CD4-positive, alpha-beta T cell treated with Interferon alpha-2 for 1 hour (primary cell): ENCODE measurements at places on chromosomes 16 and 17.

DNA sequence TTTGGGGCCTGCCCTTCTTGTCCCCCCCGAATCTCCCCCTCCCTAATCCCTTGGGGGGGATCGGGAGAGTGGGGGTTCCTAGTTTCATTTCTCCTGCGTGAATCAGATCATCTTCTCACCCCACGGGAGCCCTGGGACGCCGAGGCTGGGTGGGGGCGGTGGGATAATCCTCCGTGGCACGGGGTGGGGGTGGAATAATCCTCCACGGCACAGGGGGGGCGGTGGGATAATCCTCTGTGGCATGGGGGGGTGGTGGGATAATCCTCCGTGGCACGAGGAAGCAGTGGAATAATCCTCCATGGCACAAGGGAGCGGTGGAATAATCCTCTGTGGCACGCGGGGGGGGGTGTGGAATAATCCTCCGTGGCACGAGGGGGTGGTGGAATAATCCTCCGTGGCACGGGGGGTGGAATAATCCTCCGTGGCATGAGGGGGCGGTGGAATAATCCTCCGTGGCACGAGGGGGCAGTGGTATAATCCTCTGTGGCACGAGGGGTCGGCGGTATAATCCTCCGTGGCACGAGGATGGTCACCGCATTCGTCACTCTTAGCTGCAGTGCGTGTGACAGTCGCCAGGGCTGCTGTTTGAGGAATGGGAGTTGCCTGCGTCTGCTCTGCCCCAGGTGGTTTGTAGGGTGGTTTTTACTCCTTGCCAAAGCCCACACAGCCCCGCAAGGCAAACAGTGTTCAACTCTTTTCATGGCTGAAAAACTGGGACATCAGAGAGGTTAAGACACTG lies 156.9 kb downstream of the LAT start:
- no peak for DNase-seq

DNA sequence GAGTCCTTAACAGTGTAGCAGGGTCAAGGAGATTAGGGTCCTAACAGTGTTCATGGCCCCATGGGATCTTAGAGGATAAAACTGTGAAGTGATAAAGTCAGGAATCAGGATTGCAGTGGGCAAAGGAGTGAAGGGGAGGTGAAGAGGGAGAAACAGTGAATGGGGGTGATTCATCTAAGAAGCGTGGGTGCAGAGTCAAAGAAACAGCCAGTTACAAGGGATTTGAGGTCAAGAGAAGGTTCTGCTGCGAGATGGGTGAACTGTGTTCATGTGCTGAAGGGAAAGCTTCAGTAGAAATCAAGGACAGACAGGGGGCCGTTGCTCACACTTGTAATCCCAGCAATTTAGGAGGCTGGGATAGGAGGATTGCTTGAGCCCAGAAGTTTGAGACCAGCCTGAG lies 5.9 kb downstream of the GTF3C1 start:
- no peak for DNase-seq

DNA sequence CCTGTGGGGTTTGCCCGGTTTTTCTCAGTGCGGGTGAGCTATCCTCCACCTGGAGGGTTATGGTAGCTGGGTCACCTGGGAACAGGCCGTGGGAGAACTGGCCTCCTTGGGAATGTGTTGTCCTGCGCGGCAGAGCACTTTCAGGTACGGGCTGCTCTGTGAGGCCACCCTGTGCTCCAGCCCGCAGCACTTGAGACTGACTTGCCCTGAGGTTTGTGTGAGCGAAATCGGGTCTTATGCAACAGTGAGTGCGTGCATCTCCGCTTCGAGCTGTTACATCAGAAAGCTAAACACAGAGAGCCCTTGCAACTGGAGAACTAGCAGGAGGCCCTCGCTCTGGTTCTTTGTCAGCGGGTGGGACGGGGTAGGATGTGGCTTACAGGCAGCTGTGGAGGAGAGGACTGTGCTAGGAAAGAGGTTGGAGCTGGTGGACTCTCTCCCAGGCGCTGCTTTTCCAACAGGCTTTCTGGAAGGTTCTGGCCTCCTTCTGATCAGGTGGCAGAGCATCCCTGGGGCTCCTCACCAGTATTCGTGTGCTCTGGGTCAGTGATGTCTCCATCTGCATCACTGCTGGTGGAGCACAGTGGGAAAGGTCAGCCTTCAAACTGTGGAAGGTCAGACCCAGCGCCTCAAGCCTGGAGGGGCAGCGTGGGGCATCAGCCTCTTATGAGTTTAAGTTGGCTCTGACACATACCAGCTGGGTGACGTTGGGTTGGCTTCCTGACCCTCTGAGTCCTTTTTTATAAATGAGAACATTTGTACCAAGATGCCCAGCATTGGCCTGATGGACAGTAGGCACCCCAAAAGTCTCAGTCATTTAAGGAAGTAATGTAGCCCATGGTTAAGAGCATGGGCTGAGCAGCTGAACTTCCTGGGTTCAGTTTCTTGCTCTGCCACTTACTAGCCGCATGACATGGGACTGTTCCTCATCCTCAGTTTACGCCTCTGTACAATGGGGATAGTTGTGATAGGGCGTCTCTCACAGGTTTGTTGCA lies 76.3 kb downstream of the KSR1 start:
- DNase-seq: peak; percentile 23

DNA sequence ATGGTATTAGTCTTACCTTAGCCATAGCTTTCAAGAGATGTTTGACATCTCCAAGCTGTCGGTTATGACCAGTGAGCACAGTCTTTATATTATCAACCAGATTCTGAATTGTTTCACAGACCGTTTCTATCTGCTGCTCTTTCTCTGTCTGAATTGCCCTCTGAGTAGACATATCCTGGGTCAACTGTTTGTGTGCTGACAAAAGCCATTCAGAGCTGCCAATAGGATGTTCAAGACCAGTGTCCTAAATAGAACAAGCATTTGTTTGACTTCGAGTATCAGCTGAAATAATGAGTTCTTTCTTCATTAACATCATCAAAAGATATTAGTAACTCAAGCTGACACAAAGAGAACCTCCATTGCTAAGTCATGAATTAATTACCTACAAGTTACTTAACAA lies 14.9 kb upstream of the ARL6IP1 start:
- DNase-seq: no peak

DNA sequence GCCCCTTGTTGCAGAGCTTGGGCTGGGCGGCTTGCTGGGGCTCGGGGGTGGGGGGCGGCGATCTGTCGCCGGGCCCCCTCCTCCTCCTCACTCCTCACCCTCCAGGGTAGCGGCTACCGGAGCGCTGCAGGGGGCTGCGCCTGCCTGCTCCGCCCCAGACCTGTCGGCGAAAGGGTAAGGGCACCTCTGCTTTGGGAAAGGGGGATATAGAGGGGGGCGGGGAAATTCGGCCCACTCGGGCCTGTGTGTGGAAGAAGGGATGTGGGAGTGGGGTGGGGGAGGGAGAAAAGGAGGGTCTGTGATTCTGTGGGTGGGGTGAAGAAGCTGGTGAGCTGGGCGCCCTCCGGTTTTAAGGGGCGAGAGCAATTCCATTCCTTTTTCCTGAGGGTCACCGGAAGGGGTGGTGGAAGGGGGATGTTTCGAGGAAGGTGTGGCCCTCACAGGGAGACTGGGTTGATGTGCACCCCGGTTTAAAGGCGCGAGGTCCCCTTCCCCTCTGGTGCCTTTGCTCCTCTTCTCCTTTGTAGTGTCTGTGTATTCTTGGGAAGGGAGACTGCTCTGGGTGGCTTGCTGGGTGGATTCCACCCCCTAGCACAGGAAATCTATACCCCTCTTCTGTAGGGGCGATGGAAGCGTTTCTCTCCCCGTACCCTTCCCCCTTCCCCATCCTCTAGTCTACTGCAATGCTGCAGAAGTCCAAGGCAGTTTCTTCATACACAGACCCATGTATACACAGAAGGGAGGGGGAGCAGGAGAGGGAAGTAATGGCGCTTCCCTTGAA lies 878 bp downstream of the TAOK1 start:
- peak; percentile 6 for DNase-seq

DNA sequence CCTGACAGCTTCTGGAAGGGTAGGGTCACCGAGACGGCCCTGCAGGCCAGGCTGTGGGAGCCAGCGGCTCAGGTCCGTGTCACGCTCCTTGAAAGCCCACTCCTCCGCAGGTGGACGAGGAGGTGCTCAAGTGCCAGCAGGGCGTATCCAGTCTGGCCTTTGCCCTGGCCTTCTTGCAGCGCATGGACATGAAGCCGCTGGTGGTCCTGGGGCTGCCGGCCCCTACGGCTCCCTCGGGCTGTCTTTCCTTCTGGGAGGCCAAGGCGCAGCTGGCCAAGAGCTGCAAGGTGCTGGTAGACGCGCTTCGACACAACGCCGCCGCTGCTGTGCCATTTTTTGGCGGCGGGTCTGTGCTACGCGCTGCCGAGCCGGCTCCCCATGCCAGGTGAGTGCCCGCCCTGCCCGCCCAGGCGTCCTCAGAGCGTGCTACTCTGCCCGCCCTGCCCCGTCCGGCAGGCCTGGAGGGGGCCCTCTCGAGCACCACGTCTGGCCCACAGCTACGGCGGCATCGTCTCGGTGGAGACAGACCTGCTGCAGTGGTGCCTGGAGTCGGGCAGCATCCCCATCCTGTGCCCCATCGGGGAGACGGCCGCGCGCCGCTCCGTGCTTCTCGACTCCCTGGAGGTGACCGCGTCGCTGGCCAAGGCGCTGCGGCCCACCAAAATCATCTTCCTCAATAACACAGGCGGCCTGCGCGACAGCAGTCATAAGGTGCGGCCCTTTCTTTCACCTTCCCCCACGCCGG lies 1.3 kb downstream of the NAGS start:
- peak; percentile 41 for DNase-seq

DNA sequence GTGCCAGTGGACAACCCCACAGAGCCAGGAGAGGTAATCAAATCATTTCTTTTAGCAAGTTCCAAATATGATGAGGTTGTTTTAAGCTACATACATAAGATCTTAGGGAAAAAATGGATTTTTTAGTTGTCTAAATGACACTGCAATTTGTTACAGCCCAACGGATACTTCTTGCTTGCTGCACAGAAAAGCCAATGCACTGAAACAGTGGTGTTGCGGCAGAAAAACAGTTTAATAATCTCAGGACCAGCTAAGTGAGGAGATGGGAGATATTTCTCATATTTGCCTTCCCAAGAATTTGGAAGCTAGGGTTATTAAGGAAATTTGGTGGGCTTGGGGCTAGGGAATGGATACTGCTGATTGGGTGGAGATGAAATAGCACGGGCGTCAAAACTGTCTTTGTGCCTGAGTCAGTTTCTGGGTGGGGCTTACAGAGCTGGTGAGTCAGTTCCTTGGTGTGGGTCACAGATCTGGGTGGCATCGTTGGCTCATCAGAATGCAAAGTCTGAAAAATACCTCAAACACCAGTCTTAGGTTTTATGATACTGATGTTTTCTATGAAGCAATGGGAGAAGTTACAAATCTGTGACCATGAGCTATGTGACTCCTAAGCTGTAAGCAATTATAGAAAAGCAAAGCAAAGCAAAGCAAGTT lies 255.4 kb downstream of the IRX3 start:
- DNase-seq: no peak

GRCh38 chr17:2745317-2746037 lies 4.0 kb downstream of the CCDC92B start:
- no peak for DNase-seq

GRCh38 chr17:50283714-50284113 lies 9.4 kb downstream of the TMEM92 start:
- no peak for DNase-seq

DNA sequence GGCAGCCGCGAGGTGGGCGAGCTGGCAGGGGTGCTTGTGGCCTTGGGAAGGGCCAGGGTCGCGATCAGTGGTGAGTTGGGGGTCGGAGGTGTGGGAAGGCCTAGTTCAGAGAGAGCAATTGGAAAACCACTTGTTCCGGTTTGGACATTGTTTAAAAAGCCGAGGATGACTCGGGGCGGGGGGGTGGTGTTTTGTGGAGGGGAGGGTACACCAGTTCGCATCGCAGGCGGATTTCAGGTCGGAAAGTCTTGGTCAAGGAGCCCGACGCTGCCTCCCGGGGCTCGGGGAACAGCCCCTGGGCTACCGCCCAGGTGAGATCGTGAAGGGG lies 66.4 kb downstream of the KPNA2 start:
- no peak for DNase-seq

- DNase-seq: no peak
These were observed 84.7 kb downstream of the MYO1D start for GRCh38 chr17:32792207-32792606.

- DNase-seq: peak; percentile 67
These were observed 7.9 kb upstream of the BAHCC1 start for GRCh38 chr17:81387100-81388090.
